ENCODE measurements at places on chromosomes 3 and 15.
A peak's percentile ranks its signal among the peaks of the same experiment; 100 is the strongest.

- no peaks in the 10 kb centered on the region for H3K36me3 ChIP-seq
- H3K27ac ChIP-seq, result no peak overlapping the region
- H3K4me1 ChIP-seq, result no peaks in the 10 kb centered on the region
- DNase-seq, result no peak
- H3K27me3 ChIP-seq, result no peaks in the 10 kb centered on the region
These were observed 1120.0 kb downstream of the IGSF11 start for GRCh38 chr3:117914540-117915100.

- H3K27me3 ChIP-seq, result no peaks in the 10 kb centered on the region
- H3K36me3 ChIP-seq, result no peaks in the 10 kb centered on the region
- H3K4me1 ChIP-seq, result no peaks in the 10 kb centered on the region
- H3K4me3 ChIP-seq, result no peak overlapping the region
These were observed 82.9 kb downstream of the CHSY1 start for GRCh38 chr15:101168898-101169494.

DNA sequence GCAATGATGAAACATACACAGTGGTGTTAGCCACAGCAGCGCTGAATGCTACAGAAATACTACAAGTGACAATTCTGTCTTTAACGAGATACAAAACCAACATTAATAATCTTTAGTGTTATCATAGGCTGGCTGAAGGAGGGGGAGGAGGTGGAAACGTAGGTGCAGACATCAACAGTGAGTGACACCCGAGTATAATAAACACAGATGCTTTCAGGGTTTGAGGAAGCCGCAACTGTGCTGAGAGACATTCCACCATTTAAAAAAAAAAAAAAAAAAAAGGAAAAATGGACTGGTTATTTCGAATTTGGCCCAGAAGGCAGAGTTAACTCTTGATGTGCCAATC is 4.3 kb upstream of the IGDCC3 start:
- peaks cover 22% of the 10 kb centered on the region for H3K4me1 ChIP-seq
- H3K27ac ChIP-seq, result no peak overlapping the region
- no peaks in the 10 kb centered on the region for H3K27me3 ChIP-seq
- H3K4me3 ChIP-seq, result no peak overlapping the region

DNA sequence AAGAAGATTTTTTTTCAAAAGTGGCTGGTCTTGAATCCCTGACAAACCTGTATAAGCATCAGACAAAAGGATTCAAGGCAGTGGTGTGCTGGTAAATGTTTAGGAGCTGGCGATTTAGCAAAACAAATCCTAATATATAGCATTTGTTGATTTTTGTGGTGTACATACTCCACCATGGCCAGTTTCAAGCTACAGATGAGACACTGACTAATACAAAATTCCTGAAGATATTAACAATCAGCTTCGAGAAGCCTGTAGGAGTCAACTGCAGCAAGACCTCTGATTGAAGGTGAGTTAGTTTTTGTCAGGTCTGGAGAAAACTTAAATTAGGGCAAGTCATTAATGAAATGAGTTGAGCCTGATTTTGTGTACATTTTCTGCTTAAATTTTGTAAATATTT is 6.7 kb downstream of the STRIT1 start:
- peaks cover 18% of the 10 kb centered on the region for H3K4me1 ChIP-seq
- no peak overlapping the region for H3K4me3 ChIP-seq
- no peaks in the 10 kb centered on the region for H3K27me3 ChIP-seq
- no peak for DNase-seq

GRCh38 chr15:92886042-92886537 is 14.0 kb upstream of the CHD2 start:
- H3K4me3 ChIP-seq, result peak overlapping the region; percentile 98
- H3K27ac ChIP-seq, result peak overlapping the region; percentile 100
- DNase-seq, result no peak
- peaks cover 22% of the 10 kb centered on the region for H3K36me3 ChIP-seq
- H3K27me3 ChIP-seq, result no peaks in the 10 kb centered on the region
- peaks cover 20% of the 10 kb centered on the region for H3K4me1 ChIP-seq

All from thyroid gland (tissue), 4 donors.